Retina (tissue), 1 donor: ENCODE measurements at places on chromosomes 12 and 14.

- DNase-seq: no peak
Measured at GRCh38 chr12:47885012-47885501, 19.7 kb downstream of the VDR start.

DNA sequence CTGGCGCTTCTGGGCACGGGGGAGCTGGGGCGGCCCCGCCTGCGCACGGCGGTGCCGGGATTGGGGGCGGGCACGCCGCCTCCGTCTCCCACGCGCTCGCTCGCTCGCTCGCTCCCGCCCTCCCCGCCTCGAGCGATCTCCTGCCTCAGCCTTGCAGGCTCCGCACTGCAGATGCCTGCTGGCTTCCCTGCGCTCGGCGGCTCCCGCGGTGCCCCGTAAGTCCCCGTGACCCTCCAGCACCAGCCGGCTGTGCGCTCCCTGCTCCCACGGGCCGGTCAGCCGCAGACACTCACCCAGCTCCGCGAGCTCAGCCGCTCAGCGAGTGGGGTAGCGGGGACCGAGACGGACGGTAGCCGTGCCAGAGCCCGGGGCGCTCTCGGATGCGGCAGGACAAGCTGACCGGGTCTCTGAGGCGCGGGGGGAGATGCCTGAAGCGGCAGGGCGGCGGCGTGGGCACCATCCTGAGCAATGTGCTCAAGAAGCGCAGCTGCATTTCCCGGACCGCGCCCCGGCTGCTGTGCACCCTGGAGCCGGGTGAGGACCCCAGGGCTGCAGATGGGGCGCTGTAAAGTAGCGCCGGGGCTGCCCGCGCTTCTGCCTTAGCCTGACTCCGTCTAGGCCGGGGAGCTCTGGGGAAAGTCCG, at the start of gene TBC1D30:
Gene TBC1D30, plus strand, starts transcription at position 148 of the 643 bp plus-strand sequence. Its CDS starts 233 bp downstream, at position 381.
- DNase-seq: peak; percentile 89

- no peak for DNase-seq
Measured at GRCh38 chr12:11875414-11875935, 195.3 kb upstream of the BCL2L14 start.

GRCh38 chr12:110849221-110849620, 2.4 kb downstream of the CCDC63 start:
- DNase-seq: no peak

DNA sequence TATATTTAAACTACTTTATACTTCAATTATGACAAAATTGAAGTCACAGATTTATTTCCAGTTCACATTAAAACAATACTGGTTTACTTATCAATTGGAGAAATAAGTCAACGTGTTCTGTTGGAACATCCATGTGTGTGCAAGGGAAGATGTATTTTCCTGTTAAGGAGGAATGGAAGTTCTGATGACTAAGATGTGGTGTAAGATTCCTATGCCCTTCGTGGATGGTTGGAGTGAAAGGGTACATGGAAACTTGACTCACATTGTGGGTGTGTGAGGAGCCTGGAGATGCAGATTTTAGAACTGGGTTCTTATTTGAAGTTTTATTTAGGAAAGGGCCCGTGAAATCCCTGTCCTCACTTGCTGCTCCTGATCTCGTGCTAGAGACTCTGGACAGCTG, 95.3 kb downstream of the CATSPERB start:
- no peak for DNase-seq

DNA sequence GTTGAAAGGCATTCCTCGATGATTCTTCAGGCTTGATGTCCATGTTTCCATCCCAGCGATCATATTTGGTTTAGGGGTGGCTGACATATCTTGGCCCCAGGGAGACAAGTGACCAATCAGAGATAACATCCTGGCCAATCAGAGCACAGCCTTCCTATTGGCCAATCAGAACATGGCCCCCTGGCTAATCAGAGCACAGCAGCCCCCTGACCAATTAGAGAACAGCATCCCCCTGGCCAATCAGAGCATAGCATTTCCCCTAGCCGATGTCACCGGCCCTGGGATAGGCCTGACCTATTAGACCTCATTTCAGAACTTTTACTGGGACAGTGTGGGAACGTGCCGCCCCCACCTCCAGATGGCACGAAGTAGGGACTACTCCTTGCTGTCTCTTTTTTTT, 182.2 kb downstream of the AACS start:
- DNase-seq: no peak
